ENCODE measurements at places on chromosomes 5 and 9.

DNA sequence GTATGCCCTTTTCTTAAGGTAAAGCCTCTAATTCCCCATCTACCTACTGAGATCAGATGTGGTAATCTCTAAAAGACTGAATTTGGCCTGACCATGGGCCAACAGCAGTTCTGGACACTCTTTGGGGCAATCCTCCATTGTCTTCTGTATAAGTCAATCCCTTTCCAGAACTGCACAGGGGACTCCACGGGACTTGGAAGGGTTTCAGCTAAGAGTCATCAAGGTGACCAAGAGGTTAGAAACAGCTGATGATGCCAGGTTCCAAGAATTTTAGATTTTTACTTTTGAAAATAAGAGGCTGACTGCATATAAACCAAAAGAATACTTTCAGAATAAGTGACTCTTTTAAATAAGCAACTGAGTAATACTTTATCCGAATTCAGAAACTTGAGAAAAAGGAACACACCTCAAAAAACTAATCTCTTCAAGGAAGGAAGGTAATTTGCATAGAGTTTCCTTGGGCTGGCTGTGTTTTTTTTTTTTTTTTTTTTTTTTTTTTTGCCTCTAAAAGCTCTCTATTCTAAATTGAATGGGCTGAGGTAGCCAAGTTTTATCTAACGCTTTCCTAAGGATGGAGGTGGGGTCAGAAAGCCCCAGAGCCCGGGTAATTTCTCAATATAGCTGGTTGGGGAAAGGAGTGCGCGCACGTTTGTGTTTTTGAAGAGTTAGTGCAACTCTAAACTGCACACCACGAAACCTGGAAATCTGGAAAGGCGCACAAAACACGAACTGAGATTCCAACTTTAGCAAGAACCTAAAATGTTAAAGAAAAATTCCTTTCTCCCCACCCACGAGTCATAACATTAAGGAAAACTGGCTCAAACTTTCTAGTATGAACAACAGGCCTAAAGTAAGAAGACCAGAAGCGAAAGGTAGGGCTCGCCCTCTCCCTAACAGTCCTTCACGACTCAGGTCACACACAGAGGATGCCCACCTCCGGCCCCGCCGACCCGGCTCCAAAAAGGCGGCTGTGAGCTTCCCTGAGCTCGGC is 1.3 kb downstream of the VCP start:
- peak; percentile 35 for DNase-seq

GRCh38 chr9:71725590-71726338 is 42.5 kb downstream of the CEMIP2 start:
- peak; percentile 62 for DNase-seq

DNA sequence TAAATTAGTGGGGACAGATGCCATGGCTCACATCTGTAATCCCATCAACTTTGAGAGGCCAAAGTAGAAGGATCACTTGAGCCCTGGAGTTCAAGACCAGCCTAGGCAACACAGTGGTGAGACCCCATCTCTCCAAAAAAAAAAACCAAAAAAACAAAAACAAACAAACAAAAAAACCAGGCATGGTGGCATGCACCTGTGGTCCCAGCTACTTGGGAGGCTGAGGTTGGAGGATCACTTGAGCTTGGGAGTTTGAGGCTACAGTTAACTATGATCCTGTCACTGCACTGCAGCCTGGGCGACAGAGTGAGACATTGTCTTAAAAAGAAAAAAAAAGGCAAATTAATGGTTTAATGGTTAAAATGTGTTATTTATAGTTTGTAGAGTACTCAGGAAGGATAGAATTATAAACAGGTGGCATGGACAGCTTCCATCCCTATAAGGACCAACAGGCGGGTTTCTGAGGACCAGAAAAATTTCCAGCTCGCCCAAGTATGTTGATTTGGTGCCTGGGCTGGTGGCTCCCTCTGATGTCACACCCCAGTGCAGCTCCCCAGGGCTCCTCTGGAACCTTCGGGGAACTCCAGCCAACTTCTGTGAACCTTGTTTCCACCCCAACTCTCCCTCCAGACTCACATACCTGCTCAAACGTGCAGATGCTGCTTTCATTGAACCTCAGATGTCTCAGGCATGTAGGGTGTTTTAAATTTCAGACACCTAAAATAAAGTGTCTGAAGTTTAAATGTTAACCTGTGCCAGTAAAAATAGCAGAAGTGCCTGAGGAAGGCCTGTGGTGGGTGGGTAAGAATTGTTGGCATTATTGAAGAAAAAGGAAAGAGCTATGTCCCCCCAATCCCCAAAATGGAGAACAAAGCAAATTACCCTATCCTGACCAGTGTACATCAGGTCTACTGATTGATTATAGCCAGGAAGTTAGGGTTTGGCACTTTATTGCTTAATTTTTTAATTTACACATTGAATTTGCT is 69.0 kb downstream of the TRIO start:
- no peak for DNase-seq

GRCh38 chr9:120925535-120926396 is 830 bp downstream of the TRAF1 start:
- peak; percentile 80 for DNase-seq

GRCh38 chr5:135891791-135892190 is 3.9 kb downstream of the IL9 start:
- no peak for DNase-seq

DNA sequence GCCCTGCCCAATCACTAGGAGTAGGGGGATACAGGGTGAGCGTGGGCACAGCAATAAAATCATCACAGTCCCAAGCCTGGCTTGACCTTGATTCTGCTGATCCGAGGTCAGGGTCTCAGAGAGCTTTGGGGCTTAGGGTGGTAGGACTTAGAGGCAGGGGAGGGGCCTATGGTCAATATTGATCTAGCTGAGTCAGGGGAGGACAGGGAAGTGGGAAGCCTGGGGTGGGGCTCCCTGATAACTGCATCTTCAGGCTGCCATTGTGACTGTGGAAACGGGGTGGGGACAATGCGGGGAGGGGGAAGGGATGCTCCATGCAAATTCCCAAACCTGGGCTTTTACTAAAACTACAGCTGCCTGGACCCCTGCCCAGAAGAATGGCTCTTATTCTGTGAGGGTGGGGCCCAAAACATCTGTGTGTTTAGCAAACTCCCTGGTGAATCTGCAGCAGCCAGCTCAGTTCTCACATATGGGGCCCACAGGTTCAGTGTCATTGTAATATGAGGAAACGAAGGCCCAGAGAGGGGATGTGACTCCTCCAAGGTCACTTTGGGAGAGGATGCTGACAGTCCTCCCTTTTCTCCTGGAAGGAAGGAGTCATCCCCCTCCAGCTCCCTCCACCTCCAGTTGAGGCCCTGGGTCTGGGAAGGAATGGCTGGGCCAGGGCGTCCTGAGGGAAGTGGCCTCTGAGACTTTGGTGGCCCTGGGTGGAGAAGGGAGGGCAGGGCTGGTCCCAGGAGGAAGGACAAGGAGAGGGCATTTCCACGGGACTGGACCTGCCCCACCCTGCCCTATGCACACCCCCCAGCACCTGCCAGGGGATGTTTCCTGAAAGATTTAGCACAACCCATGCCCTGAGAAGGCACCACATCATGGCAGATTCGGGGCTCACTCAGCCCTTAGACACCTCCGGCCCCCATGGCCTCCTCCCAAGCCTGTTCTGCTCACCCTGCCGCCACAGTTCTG is 26.4 kb downstream of the SLC6A7 start:
- DNase-seq, result peak; percentile 9

DNA sequence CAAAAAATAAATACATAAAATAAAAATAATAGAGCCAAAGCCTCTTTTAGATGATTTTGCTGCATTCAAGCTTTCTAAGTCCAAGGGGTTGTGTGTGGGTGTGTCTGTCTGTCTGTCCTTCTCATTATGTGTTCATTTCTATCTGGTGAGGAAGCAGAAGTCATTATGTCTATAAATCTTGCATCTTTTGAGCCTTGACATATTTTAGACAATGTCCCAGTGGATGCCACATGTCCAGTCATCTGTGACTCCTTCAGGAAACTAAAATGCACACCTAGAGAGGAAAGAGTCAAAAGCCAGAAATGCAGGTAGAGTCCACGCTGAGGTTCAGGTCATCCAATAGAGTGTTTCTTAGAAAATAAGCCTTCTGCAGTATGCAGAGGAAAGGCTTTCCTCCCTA is 80.9 kb downstream of the GALNT10 start:
- DNase-seq, result no peak

GRCh38 chr5:95667061-95667618 is 15.7 kb downstream of the SPATA9 start:
- DNase-seq, result no peak

GRCh38 chr5:2282034-2282690 is 399.4 kb upstream of the IRX4 start:
- no peak for DNase-seq

DNA sequence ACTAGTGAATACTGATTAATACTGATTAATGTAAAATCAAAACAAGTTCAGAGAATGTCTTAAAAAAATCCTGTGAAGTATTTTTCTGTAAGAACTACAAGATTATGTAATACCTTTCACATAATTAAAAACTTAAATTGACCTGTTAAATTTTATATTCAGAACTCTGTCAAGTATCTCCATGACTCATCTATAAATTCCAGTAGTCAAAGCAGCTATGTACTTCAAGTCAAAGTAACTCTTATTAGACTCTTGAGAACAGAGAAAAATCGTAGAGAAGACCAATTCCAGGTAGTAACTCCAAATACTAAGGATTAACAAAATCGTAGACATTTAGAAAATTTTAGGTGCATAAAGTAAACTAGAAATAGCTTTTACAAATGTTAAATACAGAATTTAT is 77.1 kb downstream of the HOMER1 start:
- DNase-seq, result peak; percentile 30

DNA sequence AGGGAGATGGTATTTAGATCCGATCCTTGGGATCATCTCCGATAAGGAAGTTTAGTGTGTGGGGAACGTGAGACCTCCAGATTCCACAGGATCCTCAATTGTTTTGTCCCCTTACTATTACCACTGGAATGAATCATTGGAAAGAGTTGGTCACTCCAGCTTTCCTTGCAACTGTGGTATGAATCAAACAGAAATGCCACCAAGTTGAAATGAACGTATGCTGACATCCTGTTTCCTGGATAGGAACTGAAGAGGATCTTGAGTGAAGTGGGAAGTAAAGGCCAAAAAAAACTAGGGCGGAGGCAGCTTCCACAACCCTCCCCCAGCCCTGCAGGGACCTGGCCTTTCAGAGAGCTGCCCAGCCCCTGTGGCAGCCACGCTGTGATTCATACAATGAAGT is 23.9 kb downstream of the IRX1 start:
- DNase-seq, result no peak

DNA sequence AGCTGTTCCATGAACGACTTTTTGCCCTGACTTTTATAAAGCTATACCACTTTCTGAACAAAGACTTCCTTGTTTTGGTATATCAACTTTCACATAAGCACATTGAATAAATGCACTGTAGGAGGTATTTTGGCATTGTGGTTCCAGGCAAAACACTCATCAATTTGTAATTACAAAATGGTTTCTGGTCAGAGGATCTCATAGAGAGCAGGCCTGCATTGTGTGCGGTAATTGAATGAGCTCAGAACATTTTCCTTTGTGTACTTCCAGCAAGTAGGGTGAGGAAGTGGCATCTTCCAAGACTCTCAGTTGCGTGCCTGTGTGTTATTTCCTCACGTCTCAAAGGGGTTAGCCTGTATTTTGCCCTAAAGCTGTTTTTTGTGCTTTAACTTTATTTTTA is 89.2 kb downstream of the PDE6A start:
- no peak for DNase-seq

DNA sequence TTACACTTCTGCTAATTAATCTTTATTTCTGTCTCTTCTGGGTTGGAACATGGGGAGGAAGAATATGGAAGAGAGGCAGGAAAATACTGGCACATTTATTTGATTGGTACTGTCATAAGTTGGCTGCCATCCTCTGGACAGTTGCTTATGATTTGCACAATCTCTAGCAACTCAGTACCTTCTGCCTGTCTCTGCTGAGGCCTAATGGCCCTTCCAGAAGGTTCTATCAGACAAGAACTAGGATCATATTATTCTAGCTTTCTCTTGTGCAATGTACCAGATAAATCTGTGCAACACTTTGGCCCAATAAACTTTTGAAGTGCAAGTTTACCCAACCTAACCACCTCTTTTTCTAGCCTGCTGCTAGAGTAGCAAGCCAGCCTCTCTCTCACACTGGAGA is 335.0 kb downstream of the ARRDC3 start:
- no peak for DNase-seq

DNA sequence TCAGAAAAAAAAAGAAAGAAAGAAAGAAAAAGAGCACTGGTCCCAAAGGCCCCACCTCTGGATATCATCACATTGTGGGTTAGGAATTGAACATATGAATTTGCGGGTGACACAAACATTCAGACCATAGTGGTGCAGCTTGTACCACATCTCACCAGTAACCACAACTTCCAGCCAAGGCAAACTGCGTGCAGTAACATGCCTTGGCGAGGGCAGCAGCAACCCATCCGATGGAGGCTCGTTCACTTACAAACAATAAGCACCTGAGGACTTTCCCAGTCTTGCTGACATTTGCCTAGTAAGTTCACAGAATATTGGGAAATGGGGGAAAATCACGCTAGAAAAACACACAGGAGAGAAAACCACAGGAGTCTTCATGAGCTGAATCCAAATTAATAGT is 508.1 kb downstream of the ZNF608 start:
- DNase-seq, result no peak

DNA sequence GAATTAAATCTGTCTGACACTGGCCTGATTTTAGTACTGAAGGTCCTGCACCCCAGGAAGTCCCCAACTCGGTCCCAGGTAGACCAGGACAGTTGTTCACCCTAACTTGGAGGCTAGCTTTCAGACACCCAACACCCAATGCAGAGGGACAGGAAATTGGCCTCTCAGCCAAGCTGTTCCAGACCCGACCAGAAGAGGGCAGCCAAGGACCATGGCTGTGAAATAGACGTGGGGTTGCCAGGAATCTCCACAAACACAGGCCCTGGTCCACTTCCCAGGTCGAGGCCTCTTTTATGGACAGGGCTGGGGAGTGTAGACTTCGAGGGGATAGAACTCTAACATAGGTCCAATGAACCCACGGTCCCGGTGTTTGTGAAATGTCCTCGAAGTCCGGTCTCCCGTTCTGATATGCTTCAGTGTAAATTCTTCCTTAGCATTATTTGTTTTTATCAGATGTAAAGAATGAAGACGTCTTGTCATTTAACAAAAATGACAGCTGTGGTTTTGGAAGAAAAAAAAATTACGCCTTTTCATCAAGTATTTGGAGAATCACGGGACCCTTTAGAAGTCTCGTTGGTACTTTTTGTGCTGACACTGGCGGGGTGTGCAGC is 260.3 kb upstream of the ADAMTS16 start:
- peak; percentile 70 for DNase-seq
